ENCODE measurements at places on chromosomes 16 and 17.

DNA sequence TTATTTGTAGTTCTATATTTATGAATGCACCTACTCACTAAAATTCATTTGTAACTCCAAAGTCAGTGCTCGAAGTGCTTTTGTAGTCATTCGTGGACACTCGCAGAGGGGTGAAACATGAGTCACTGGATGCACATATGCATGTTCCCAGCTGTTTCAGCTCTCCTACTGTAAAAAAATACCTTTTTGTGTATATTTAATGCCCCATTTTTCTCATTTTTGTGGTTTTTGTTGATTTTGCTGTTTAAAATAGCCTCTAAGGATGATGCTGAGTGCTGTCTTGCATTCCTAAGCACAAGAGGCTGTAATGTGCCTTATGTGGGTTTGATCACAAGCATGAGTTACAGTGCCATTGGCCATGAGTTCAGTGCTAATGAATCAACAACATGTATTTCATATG is 30.6 kb downstream of the CENPV start:
- DNase-seq = no peak

DNA sequence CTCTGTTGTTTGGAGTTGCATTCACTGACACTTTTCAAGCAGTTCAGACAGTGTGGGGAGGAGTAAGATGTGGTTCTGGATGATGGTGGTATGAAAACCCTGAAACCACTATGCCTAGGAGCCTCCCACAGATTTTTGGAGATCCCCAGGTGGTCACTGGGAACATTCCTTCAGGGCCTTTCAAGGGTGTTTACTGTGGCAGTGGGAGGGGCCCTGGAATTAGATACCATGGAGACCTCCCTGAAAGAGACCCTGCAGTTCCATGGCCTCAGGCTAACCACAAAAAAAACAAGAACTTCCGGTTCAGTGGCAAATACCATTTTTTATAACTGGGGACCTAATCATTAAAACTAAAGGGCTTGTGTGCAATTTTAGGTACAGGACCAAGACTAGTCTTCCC is 79.9 kb downstream of the TMEM100 start:
- DNase-seq = no peak

GRCh38 chr17:75869282-75870141 is 8.9 kb downstream of the TRIM47 start:
- DNase-seq = no peak

- no peak for DNase-seq
Observed at GRCh38 chr16:85466989-85467388, 146.1 kb upstream of the GSE1 start.

GRCh38 chr17:6327007-6327406 is 107.9 kb downstream of the AIPL1 start:
- DNase-seq = no peak

- DNase-seq = no peak
Observed at GRCh38 chr17:76251478-76252039, 11.3 kb upstream of the RNF157 start.

- DNase-seq = no peak
Observed at GRCh38 chr16:77956231-77956630, 66.1 kb upstream of the CLEC3A start.

- no peak for DNase-seq
Observed at GRCh38 chr17:28885363-28885762, 12.2 kb downstream of the FLOT2 start.

GRCh38 chr16:26981266-26981938 is 85.3 kb upstream of the C16orf82 start:
- DNase-seq = no peak

GRCh38 chr17:29156781-29157180 is 23.4 kb downstream of the MYO18A start:
- no peak for DNase-seq

GRCh38 chr16:4625560-4626159 is 1.0 kb downstream of the MGRN1 start:
- DNase-seq = no peak

- DNase-seq = no peak
Observed at GRCh38 chr16:1311738-1312466, 2.5 kb downstream of the UBE2I start.

- DNase-seq = no peak
Observed at GRCh38 chr17:40281663-40282062, 6.0 kb upstream of the CDC6 start.

DNA sequence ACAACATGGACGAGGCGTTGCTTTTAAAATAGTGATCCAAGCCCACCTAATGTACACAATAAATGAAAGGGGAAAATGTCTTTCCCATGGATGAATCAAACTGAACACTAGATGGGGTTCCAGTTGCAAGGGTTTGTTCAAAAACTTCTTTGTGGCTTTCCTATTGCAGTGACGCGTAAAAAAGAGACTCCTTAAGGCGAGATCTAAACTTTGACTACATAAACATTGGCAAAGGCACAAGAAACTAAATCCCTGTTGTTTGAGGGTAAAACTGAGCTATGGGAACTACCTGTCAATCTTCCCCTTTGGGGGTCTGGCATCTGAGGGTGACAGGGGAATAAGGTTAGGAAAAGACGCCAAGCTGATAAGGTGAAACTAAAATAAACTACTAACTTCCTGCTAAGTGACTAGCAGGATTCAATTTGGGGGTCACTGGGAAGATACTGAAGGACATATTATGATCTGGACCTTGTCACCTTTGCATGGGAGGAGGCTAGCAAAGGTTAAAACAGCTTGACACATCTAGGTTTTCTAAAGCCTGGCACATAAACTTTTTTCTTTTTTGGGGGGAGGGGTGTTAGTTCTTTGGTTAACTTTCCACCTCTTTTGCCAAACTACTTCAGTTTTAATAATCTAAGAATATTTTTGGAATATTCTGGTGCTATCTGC is 4.7 kb downstream of the SALL1 start:
- no peak for DNase-seq

DNA sequence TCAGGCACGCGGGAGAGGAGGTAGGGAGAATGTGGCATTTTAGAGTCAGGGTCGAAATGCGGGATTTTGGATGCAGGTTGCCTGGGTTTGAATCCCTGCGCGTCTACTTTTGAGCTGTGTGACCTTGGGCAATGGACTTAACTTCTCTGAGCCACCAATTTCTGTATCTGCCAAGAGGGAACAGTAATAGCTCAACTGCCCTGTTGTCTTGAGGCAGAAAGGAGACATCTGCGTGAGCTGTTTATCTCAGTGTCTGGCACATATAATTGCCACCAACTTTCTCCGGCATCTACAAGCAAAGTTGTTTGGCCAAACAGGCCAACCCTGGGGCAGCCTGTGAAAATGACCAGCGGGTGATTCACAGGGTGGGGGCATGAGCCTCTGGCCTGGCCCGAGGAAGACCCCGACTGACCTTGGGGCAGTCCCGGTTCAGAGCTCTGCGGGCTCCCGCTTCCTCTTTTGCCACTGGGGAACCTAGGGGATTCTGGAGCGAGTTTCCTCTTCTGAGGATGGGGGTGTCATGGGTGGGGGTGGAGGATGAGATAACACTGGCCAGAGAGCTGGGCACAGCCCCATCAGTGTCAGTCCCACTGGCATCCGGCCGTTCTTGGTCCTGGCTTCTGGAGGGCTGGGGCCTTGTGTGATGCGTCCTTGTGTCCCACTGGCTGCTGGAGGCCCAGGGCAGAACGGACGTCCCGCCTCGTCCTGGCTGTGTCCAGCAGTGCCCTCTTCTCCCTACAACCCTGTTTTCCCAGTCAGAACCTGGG is 1.3 kb downstream of the SNN start:
- DNase-seq = no peak

DNA sequence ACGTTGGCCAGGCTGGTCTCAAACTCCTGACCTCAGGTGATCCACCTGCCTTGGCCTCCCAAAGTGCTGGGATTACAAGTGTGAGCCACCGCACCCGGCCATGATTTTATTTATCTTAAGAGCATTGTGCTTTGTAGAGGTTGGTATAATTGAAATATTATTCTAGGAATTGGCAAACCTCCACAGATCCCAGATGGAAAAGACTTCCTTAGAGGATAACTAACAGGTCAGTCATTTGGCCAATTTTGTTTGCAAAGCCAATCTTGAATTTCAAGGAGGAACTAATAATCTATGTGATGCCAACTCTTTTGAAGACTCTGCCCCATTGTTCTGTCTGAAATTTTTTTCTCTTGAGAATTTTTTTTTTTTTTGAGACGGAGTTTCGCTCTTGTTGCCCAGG is 46.7 kb upstream of the SLC5A10 start:
- no peak for DNase-seq

GRCh38 chr17:7329997-7330637 is 982 bp upstream of the NEURL4 start:
- peak; percentile 90 for DNase-seq

GRCh38 chr17:34859652-34860051 is 101.6 kb downstream of the CCT6B start:
- DNase-seq = no peak

GRCh38 chr17:855569-855968 is 73.4 kb downstream of the MRM3 start:
- DNase-seq = no peak

GRCh38 chr16:73553941-73554660 is 506.2 kb upstream of the ZFHX3 start:
- no peak for DNase-seq

DNA sequence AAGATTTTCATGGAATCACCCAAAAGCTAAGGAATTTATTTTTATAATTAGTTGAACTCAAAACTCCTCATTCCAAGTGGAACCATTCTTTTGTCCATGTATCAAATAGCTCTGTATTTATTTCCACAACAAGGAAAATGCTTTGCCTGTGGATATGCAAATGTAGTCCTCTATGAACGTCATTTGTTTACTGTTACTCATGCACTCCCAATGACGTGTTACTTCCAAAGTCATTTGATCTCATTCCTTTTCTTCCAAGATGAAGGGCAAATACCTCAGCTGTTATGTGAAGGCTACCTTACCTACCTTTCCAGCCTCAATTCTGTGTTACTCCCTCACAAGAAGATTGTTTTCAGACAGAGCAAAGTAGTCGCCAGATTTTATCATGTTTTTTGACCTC is 83.7 kb downstream of the ITFG1 start:
- DNase-seq = no peak

DNA sequence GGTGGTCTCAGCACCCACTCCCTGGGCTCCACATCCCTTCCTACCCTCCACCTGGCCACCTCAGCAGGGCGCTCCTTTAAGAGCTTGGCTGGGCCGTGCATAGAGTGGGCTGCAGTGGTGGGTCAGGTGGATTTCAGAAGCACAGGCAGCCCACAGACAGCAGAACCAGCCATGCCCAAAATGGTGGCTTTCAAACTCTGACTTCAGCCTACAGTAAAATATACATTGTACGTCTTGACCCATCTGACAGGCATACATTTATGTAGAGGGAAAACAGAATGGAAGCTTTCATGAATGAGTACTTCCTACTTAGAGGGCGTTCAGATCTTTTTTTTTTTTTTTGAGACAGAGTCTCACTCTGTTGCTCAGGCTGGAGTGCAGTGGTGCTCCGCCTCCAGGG is 26.0 kb upstream of the LASP1NB start:
- no peak for DNase-seq
